ENCODE measurements at places on chromosomes 3 and 15. TPM values are rescaled to one million over a fixed set of nuclear protein-coding genes. Genes with fewer than 3 reads are reported as not detected.

- DNase-seq = no peak
Observed at GRCh38 chr3:7423995-7424394, 563.1 kb downstream of the GRM7 start.

GRCh38 chr3:153744889-153745288, 376.3 kb upstream of the ARHGEF26 start:
- no peak for DNase-seq

- DNase-seq = no peak
Observed at GRCh38 chr3:123642957-123643330, 58.1 kb upstream of the HACD2 start.

- no peak for DNase-seq
Observed at GRCh38 chr3:71543371-71544016, 40.0 kb downstream of the FOXP1 start.

- no peak for DNase-seq
Observed at GRCh38 chr3:54619531-54619930, 308.3 kb downstream of the LRTM1 start.

DNA sequence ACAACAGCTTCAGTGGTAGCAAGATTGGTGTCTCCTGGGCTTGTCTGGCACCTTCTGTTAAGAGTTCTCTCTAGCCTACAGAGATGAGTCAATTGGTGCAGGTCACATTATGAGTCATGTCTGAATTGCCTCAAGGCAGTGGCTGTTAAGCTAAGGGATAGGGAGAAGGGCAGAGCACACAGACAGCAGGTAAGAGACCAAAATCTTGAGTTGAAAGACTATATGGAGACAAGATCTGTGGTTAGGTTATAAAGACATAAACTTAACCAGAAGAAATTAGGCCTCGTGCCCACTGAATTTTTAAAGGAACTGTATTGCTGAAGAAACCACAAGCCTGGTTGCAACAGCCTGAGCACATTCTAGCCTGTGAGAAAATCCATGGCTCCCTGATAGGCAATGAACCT, 19.2 kb upstream of the KPNA1 start:
- no peak for DNase-seq

DNA sequence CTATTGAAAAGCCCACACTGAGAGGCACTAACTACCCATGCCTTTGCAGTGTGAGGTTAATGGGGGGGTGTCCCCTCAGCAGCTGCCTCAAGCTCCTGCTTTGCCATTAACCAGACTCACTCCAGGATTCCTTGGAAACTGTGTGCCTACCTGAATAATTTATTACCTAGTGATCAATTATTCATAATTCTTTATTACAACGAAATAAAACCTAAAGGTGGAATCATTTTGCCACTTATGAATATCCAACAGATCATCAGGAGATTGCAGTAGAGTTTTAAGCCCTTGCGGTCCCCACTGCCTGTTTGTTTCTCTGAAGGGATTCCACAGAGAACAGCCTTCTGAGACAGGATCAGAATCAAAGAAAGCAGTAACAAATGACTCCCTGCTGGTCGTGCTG, 23.3 kb downstream of the NEK11 start:
- DNase-seq = no peak

GRCh38 chr3:27554706-27555105, 70.5 kb upstream of the SLC4A7 start:
- DNase-seq = no peak

- no peak for DNase-seq
Observed at GRCh38 chr15:63357731-63358130, 23.9 kb downstream of the CA12 start.

- no peak for DNase-seq
Observed at GRCh38 chr15:52727815-52728214, 48.6 kb upstream of the ATOSA start.

GRCh38 chr15:93164409-93164808, 75.4 kb upstream of the RGMA start:
- no peak for DNase-seq

DNA sequence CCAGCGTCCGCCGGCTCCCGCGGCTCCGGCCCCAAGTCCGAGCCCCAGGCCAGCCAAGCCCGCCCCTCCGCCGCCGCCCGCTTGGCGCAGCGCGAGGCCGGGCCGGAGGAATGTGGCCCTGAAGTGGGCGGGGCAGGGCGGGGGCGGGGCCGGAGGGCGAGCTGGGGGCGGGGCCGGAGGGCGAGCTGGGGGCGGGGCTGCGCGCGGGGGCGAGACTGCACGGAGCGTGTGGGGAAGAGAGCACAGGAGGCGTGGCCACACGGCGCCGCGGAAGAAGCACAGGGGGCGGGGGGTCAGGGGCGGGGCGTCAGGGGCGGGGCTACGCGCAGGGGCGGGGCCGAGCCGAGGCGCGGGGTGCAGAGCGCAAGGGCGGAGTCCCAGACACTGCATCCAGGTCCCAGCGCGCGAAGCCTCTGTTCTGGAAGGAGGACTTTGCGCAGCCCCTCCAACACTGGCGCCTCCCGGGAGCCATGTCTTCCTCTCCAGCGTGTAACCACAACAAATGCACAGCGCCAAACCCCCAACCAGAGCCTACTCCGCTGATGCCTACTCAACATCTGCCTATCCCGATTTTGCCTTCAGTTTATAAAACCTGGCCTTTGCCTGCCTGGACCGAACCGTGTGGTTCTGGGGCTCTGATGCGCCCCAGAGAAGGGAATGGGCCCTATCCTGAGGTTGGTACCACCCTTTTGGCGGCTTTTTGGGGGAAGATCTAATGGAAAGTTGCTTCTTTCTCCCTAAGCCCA, 105.5 kb downstream of the IQSEC1 start:
- no peak for DNase-seq

DNA sequence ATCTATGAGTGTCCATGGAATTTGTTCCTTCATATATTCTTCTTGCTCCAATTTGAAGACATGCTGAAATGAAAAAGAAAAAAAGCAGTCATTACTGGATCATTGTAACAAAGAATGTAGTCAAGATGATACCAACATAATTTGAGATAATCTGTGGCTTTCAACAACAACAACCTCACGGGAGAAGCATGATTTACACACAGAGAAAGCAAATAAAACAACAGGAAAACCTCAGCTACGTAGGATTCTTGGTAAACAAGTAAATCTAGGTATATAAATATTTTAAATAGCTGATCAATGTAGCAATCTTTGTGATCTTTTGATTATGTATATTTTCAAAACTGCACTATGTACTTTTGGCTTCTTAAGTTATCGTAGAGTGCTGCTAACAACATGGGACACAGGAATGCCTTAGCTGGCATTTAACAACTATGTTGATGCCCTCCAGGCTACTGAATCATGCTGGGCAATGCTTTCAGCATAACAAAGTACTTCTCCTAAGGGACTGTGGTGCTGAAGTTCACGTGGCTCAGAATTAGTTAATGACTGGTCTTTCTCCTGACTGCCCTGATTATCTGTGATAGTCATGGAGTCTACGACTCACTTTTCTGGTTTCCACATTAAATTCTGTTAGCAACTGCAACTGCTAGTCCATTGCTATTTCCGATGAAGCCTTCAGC, 96.5 kb upstream of the MYO5C start:
- no peak for DNase-seq

DNA sequence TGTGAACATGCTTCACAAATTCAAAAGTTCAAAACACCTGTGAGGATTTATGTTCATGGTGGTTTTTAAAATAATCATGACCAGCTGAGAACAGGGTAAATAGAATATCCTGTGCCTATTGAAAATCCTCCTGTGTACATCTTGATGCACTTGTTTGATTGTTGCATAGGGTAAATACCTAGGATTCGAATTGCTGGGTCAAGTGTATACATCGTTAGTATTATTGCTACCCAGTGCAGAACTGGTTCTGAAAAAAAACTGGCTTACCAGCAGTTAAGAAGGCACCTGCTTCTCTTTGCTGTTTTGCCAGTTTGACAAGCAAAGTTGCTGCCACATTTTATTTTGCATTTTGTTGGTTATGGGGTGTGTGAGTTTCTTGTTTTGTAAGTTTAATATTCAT, 272.6 kb downstream of the CLSTN2 start:
- no peak for DNase-seq

- DNase-seq = no peak
Observed at GRCh38 chr15:62241135-62241770, 76.2 kb upstream of the C2CD4B start.

- no peak for DNase-seq
Observed at GRCh38 chr15:27124287-27124871, 153.4 kb downstream of the GABRG3 start.

DNA sequence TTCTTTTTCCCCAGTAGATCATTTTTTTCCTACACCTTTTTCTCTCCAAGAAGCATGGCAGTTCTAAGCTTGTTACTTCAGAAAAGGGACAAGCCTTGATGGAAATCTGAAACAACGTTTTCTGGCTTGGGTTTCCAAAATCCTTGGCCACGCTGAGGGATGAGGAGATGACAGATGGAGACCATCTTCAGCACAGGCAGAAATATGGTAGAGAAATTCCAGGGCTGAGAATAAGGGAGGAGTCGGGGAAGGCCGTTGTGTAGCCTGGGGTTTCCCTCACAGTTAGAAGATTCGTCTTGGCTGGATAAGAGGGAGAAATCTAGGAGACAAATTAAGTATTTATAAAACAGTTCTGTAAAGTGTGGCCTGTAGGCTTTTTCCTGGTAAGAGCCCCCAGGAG, 33.9 kb upstream of the STT3B start:
- DNase-seq = no peak

- no peak for DNase-seq
Observed at GRCh38 chr3:185631508-185632206, 45.6 kb downstream of the SENP2 start.

DNA sequence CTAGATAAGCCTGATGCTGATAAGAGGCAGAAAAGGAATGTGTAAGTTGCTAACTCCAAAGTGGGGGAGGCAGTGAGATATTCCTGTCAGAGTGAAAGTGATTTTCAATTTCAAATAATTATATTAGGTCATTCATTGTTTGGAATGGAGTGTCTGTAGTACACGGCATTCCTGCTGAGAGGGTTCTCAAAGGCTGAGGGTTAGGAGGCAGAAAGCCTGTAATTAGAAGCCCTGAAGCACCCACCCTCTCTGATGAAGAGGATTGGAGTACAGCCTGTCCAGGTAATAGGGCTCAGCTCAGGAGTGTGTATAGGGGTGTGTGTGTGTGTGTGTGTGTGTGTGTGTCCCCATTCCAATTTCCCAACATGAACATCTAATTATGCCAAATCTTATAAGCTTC, 486.8 kb downstream of the MAGI1 start:
- DNase-seq = no peak

GRCh38 chr3:159637883-159638542, 350.6 kb upstream of the IL12A start:
- no peak for DNase-seq

DNA sequence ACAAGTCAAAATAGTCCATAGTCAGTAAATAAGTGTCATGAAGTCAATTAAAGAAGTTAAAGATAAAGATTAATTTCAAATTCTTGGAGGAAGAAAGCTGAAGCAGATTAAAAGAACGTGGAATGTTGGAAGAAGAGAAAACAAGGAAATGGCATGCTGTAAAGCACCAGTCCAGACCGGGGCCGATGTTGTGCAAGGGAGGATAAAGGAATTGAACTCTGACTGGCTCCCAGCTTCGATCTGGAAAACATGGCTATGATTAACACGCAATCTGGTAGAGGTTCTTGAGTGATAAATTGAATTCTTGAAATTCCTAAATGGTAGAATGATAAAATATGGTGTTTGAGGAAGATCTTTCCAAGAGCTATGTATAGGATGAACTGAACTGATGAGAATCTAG, 194.4 kb downstream of the MEIS2 start:
- DNase-seq = no peak

DNA sequence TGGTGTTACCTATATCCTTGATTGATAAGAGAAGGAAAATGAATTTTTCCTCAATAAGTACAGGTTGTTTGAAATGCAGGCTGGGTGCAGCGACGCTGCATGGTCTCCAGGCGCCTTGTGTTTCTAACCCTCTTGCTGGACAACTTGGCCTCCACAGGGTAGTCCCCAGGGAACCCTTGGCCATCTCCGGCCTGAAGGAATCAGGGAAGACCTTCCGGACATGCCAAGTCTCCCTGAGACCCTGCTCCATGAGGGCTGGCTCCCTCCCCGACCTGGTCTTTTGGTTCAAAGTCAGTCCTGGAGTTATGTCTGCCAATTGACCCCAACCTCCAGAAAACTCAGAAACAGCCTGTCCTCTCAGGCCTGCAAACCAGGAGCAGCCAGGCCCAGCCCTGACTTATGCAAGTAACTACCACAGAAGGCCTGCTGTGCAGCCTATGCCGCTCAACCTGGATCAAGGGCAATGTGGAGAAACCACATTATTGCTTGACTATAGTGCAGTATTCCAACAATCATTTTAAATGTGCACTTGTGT, 98.3 kb downstream of the LIPC start:
- no peak for DNase-seq

DNA sequence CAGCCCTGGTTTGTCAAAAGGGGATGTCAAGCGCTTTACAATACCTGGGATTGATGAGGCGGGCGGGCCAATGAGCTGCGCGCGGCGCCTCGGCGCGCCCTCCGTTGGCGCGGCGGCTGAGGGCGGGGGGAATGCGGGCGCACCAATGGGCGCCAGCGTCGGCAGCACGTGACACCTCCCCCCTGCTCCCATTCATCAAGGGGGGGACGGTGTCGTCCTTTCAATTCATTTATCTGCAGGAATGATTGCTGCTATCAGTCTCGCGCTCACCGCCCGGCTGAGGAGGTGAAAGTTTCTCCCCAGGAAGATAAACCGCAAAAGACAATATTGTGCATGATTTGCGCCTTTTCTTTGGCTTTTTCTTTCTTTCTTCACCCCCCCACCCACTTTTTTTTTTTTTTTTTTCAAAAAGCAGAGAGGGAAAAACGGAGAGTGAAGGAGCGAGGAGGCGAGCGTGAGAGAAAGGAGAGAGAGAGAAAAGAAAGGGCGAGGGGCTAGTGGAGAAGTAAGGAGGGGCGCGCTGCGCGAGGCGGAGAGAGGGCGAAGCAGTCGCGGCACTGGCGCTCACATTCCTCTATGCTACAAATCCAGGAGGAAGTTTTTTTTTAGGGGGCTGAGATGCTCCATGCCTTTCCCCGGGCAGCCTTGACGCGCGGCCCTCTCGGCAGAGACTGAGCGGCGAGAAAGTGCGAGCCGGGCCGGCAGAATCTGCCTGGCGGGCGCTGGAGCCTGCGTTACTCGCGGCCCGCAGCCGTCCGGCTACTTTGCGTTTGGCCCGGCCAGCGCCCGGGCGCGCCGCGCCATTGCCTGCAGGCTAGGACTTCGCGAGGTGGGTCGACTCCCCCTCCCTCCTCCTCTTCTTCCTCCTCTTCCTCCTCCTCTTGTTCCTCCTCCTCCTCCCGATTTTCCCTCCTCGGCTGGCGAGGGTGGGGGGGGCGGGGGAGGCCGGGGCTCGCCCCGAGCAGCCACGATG, at the start of gene ZIC1:
TSS of gene ZIC1 (plus strand) at position 223 of the 973 bp plus-strand sequence. CDS start at position 971, 748 bp downstream.
- DNase-seq = no peak

The IGSF11 gene
- 1.7 TPM for polyA plus RNA-seq

The FANCI gene
- 13.5 TPM for polyA plus RNA-seq

The CPLX3 gene
- polyA plus RNA-seq = not detected

The TMEM158 gene
- 0.87 TPM for polyA plus RNA-seq

The CFAP161 gene
- 0.37 TPM for polyA plus RNA-seq

The LMAN1L gene
- not detected for polyA plus RNA-seq

The SERINC4 gene
- 0.42 TPM for polyA plus RNA-seq

The MOBP gene
- polyA plus RNA-seq = 0.09 TPM
